ENCODE measurements at places on chromosomes 5 and 9.

DNA sequence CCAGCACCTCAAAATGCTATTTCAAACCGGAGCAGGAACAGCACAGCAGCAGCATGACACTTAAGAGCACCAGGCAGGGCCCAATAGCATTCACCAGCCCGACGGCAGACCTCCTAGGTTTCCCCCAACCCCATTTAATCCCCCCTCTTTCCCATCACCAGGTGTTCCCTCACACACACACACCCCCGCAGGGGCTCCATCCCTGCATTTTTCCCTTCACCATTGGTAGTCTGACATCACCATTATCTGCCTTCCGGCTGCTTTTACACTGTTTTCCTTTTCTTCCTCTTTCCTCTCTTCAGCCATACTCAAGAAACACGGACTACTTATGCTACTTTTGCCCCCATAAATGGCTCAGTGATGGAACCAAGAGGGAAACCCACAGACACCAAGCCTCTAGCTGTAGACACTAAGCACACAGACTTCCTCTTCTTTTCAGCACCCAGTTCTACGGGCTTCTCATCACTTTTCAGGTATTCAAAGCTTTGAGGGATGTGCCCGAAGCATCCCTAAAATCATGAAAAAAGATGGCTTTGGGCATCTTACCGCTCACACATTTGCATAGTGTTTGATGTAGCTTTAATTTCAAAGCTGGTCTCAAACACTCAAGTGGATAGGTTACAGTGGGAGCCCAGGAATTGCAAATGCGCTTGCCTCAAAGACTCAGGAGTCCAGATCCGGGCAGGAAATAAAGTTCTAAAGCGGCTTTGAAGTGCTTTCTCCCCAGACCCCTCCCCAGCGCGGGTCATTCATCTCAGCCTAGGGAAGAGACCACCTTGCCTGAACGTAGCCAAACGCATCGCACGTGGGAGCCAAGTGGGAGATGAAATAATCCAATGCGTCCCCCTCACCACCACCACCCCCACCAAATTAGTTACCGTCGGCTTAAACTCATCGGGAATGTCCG is 141.5 kb downstream of the TSSK1B start:
- no peak for ATAC-seq

GRCh38 chr9:84315278-84315877 is 25.2 kb downstream of the SLC28A3 start:
- ATAC-seq, result no peak

DNA sequence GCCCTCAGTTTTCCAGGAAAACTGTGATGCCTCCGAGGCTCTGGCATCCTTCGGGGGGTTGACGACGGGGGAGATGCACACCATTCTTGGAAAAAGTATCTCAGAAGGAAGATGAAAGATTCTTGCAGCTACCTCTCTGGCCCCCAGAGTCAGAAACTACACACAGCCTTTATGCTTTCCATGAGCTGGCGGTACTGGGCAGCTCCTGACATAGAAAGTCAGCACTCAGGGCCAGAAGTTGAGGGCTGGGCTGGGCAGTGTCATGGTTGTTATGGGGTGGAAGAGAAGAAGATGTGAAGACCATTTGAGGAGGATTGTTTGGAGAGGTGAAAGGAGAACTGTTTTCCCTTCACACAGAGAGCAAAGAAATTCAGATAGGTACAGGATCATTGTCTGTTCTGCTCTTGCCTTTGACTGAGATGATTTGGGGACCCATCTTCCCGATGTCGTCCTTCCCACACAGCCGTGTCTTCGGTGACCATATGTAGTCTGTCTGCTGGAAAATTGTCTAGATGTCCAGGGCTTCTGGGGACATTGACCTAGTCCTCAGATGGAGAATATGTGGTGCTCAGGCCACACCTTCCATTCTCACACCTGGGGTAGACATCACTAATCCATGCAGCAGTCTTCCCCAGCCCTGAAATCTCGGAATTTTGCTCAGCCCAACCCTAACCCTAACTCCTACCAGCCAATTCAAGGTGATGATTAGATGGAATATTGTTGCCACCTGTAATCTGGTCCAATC is 237.1 kb downstream of the CACNA1B start:
- no peak for ATAC-seq

- no peak for ATAC-seq
Observed at GRCh38 chr9:107711542-107711941, 222.0 kb upstream of the KLF4 start.

DNA sequence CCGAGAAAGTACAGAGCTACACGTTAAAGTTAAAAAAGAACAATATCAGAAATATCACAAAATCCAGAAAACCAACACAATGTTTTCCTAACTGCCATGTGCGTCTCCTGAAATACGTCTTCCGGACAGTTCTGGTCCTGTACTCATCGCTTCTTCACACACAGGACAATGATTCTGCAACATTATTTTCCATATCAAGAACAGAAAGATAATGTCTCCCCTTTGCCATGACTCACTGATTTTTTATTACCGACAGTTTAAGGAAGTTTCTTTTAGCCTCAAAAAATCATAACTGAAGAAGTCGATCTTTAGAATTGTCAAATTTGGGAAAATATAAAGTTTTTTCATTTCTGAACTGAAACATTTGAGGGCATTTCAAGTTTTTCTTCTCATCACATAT is 2.5 kb downstream of the TBC1D9B start:
- ATAC-seq, result no peak

DNA sequence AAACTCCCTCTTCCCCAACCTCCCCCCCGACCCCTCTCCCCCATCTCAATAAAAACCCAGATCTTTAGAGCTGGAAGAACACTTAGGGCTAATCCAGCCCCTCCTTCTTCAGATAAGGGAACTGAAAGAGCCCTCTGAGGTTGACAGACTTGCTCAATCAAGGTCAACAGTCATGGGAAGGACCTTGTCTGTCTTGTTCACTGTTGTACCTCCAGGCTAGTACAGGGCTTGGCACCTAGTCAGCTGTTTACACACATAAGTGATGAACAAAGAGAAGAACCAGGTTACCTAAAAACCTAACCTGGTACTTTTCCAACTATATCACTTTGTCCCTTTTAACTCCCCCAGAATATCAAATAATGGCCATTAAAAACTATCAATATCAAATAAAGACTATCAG is 2.4 kb downstream of the TTC39B start:
- no peak for ATAC-seq

GRCh38 chr9:20754556-20754955 is 70.5 kb downstream of the FOCAD start:
- no peak for ATAC-seq

DNA sequence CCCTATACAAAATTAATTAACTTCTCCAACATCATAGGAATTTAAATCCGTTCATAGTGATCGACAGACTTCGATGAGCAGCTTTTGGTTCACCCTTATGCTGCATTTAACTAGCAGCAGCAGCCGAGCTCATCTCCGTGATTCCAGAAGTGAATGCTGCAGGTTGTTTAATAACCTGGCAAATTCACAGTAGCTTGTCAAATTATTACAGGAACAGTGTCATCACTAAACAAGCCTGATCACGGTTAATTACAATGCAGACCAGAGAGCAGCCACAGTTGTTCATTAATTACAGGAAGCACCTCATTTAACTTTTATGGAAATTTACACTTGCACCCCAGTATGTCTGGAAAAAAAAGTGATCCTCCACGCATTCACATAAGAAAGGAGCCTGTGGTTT is 188.2 kb downstream of the BNC2 start:
- no peak for ATAC-seq

GRCh38 chr5:97670447-97670846 is 487.4 kb upstream of the RIOK2 start:
- no peak for ATAC-seq

GRCh38 chr5:178637356-178638074 is 10.7 kb upstream of the CLK4 start:
- ATAC-seq, result no peak

GRCh38 chr5:96329886-96330529 is 103.0 kb downstream of the PCSK1 start:
- ATAC-seq, result no peak

DNA sequence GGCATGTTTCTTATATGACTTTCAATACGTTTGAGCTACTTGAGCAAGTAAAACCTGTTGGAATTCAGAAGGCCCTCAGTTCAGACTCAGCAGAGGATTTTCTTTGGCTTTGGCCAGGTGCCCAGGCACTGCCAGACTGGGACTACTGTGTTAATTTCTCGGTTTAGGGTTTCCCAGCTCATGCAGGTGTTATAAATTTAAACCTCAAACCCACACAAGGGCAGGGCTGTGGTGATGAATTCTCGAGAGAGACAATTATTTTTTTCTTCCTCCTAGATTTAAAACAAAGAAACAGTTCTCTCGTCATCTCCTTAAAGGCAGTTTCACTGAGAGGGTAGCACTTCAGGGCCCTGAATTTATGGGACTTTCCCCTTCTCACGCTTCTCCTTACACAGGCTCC is 406.0 kb upstream of the PIK3R1 start:
- ATAC-seq, result no peak
